ENCODE measurements at places on chromosomes 4 and X.

GRCh38 chrX:150062292-150063137 lies 124.2 kb upstream of the EOLA2 start:
- no peak for DNase-seq

- DNase-seq = no peak
Observed at GRCh38 chr4:123215536-123215935, 181.1 kb upstream of the SPRY1 start.

- no peak for DNase-seq
Observed at GRCh38 chr4:1052231-1052671, 40.8 kb downstream of the FGFRL1 start.

- no peak for DNase-seq
Observed at GRCh38 chr4:27366104-27366823, 505.6 kb downstream of the STIM2 start.

DNA sequence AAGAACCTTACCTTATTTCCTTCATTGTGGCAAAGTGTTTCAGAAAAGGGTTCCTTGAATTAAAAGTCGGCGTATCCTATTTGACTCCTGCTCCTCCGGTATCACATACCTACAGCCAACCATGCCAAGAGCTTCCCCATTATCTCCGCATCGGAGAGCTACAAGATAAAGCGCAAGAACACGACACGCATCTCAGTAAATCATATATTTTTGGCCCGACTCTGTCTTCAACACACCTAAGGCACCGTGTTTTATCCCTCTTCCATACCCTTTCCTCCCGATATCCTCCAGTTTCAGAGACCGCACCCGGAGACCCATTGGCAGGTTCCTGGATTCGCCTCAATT lies 497 bp upstream of the THAP9 start:
- DNase-seq = no peak

DNA sequence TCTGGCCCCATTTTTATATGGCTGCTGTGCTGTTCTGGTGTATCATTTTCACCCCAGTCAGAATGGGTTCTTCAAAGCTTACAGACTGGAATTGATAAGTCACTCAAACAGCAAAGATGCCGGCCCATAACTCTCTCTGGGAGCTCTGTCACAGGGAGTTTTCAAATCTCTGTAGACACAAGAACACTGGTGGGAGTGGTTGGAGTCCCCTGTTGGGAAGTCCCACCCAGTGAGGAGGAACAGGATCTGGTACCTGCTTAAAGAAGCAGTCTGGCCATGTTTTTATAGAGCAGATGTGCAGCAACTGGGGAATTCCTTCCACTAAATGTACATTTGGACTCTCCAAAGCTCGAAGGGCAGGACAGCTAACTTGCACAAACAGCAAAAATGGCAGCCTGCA lies 69.3 kb upstream of the UGT2B7 start:
- DNase-seq = no peak

DNA sequence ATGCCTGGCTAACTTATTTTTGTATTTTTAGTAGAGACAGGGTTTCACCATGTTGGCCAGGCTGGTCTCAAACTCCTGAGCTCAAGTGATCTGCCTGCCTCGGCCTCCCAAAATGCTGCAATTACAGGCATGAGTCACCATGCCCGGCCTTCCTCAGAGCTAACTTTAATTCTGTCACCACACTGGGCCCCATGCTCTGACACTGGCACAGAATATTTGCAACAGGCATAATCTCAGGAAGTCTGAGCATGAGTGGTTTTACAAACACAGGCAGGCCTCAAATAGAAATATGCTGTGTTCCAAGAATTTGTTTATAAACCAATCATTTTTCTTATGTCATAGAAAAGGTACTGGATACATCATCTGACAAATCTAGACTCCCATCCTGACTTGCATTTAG lies 32.7 kb upstream of the FAM9C start:
- DNase-seq = no peak

DNA sequence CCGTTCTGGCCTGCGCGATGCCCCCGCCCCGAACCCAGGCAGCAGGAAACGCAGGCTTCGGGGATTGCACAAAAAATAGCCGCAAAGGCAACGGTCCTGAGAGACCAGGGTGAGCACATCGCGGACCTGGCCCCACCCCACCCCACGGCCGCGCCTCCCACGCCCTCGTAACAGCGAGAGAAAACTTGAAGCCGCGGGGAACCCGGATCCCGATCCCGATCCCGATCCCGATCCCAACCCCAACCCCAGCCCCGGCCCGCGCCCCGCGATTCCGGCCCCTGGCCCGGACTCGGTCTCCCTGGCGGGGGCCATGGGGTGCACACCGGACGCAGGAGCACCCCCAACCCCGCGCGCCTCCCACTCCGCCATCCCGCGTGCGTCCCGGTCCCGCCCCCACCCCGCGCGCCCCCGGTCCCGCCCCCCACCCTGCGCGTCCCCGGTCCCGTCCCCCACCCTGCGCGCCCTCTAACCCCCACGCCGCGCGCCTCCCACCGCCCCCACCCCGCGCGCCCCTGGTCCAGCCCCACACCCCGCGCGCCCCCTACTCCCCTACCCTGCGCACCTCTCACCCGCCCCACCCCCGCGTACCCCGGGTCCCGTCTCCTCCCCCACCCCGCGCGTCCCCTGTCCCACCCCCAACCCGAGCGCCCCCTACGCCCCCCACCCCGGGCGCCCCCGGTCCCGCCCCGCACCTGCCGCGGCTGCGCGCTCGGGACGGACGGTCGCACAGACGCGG lies 29.0 kb downstream of the NOP14 start:
- no peak for DNase-seq

GRCh38 chr4:183183906-183184535 lies 85.0 kb downstream of the WWC2 start:
- DNase-seq = no peak

DNA sequence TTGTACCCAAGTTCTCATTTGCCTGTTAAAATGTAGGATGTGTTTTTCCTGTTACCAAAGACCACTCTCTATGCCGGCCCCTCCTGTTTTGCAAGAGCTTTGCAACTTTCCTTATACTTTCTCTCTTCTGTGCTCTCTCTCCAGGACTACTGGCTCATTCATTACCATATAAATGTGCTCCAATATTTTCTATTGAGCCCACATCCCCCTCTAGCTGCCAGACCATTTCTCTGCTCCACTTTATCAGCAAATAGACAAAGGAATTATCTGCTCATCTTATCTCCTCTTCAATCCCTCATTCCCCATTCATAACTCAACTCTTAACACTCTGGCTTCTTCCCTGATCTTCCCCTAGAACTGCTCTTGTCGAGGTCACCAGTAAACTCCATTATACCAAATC lies 33.6 kb downstream of the RPGR start:
- DNase-seq = no peak

DNA sequence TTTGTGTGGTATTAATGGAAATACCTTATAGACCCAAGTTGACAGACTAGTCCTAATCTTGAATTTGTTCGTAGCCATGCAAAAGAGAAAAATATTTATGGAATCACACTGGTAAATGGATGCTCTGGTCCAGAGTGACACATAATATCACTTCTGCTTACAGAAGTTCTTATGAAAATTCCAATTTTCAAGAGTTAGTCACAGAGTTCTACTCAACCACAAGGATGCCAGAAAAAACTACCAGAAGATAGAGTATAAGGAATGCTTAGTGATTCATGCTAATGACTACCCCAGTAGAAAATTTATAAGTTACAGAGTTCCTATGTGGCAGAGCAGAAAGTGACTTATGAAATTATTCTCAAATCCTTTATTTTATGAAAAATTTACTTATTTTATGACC lies 1384.8 kb downstream of the FAM133A start:
- DNase-seq = no peak

DNA sequence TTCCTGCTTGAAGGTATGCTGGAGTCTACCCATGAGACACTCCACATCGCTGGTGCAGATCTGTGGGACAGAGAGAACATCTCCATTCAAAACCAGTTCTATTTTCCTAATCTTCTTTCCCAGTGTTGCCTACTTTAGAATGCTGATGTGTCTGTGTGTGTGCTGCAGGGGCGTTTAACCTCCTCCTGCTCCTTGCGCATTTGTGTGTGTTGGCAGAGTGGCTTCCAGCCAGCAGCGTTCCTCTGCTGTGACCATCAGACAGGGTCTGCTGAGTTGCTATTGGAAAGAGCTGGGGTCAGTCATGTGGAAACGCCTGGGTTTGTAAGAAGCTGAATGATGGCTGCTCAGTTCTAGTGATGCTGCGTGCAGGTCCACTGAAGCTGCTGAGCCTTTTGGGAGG lies 223.6 kb downstream of the RBMX2 start:
- DNase-seq = no peak

- DNase-seq = no peak
Observed at GRCh38 chr4:76420762-76421581, at the start of gene CCDC158. TSS of gene CCDC158 (minus strand) at chr4:76421141. CDS start at chr4:76403207, 17,934 bp downstream.

DNA sequence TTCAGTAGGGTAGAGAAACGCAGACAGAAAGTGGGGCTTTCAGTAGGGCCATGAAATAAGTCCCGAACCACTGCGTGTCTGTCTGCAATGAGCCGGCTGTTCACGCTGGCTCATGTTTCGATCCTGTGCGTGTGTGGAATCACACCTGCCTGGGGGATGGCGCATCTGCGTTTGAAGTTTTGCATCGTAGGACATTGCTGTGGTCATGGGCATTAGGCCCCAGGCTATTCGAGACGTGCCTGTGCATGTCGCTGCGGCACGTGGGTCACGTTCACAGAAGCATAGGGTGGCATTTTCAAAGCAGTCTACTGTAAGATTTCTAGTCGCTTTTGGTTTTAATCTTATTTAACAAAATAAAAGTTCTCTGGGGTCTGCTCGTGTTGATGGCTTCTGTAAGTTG lies 25.5 kb upstream of the HGFAC start:
- DNase-seq = no peak

- no peak for DNase-seq
Observed at GRCh38 chr4:15117270-15117946, 115.1 kb downstream of the CPEB2 start.

DNA sequence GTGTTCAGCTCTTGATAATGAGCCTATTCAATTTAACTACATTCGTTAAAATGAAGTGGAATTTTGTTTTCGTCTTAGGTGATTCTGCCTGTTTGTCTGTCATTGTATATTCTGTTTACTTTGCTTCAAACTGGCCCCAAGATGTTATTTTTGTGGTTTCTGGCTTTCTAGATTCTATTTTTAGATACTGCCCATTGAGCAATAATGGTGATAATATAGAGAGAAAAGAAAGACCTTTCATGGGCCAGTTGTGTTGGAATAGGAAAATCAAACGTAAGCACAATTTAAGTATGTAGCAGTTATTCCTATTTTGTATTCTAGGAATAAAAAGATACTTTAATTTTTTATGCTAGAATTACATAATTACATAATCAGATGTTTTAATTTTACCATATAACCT lies 4.0 kb downstream of the CDKN2AIP start:
- DNase-seq = no peak

GRCh38 chrX:41335198-41335957 lies 1.4 kb downstream of the DDX3X start:
- peak; percentile 39 for DNase-seq

DNA sequence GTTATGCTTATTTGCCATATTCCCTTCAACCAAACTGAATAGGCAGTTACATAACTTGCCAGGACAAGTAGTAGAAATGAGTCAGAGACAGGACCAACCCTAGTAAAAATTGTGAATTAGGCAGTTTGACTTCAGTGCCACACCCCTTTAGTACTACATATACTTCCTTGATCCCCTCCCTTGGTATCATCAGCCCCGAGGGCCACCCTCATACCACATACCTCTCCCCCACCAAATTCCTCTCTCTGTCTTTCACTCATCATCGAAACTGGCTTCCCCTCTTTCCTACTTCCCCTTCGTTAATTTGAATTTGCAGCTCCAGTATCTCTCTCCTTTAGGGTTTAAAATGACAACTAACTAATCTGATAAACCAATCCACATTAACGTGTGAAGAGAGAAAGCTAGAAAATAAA lies 7.9 kb upstream of the PTPN13 start:
- peak; percentile 3 for DNase-seq

DNA sequence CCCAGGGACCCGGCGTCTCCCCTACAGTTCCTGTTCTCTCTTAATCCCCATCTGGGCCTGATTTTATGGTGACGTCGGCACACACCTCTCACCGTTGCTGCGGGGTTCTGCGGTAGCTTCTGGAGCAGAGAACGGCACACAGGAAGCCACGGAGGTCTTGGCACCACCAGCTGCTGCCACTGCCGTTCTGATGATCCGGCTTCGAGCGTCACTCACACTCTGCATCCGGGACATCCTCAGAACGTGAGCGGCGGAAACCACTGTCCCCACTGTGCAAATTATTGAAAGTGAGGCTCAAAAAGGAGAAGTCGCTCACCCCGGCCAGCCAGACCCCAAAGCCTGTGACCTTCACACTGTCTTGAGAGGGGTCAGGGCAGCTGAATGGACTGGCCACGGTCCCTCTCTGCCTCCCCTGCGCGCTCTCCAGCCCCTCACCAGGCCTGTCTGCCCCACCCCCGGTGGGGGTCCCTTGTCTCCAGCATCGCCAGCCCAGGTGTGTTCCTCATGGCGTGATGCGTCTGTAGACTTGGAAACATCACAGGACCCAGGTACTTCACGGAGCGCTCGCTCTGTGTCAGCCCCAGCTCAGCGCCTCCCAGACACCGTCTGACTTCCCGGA lies 201.1 kb downstream of the AFAP1 start:
- DNase-seq = no peak

GRCh38 chr4:30460818-30461217 lies 259.4 kb upstream of the PCDH7 start:
- DNase-seq = no peak

DNA sequence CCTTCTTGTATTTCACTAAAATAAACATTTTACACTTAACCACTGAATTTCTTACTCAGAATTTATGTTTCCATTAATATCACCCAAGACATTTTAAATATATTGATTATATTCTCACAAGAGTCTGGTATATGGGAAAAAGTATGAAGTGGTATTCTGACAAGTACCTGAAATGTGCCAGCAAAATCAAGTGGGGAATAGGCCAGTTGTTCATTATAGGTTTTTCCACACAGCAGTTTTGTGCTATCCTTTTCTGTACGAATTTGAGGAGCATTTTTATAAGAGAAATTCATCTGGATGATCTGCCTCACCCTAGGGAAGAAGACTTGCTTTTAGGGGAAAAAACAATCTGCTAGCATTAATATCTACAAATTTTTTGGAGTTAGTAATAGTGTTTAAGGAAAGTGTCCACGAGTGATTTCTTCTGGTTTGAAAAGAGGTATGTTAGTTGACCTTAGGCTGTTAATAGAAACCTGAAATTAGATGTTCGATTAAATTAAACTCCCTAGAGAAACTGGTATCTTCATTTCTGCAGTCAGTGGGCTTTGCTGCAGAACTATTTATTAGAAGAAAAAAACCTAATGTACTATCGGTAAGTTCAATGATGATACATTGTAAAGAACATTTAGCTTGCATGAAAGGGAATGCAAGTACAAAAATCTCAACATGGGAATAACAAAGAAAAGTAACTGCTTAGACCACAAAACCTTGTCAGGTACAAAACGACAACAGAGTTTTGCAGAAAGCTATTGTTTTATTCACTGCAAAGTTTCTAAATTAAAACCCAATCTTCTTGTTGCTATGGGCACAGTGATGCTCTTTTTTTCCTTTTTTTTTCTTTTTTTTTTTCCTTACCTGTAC lies 1.8 kb downstream of the KLF3 start:
- DNase-seq = no peak

DNA sequence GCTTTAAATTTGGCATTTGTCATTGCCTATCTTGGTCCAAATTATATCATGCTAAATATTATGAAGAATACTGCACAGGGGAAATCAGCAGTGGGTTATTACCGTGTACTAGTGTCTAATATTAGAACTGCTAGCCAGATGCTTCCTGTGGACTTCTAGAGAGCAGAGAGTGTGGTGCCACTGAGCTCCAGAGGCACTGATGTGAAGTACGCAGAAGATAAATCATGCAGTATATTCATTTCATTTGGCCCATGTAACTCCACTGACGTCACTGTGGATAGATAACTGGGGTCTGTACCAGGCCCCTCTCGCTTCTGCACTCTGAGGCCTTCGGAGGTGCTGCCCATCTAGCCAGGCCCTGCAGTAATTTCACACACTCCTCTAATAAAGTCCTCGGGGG lies 80.0 kb downstream of the ALPK1 start:
- no peak for DNase-seq
